ENCODE measurements at places on chromosomes 2 and 18.

- no peak for DNase-seq
These were observed 93.5 kb upstream of the MGAT4A start for GRCh38 chr2:98824256-98825019.

- no peak for DNase-seq
These were observed 687 bp downstream of the CTDP1 start for GRCh38 chr18:79680100-79680879.

DNA sequence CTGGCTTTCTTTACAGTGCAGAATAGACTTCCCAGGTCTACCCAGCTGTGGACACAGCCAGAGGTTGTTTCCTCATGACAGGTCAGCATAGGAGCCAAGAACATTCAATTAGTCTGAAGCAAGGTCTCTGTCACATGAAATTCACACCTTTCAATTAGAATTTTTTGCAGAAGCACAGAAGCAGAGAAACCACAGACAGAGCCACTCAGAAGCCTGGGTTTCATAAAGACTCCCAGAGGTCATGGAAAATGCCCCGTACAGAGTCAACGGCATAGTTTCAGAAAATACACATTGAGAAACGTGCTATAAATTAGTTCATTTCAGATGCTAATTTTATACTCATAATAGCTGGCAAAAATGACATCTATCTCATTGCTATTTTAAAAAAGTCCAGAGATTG lies 87.0 kb upstream of the TMEM200C start:
- no peak for DNase-seq

GRCh38 chr2:156317631-156318030 lies 14.9 kb downstream of the NR4A2 start:
- no peak for DNase-seq

DNA sequence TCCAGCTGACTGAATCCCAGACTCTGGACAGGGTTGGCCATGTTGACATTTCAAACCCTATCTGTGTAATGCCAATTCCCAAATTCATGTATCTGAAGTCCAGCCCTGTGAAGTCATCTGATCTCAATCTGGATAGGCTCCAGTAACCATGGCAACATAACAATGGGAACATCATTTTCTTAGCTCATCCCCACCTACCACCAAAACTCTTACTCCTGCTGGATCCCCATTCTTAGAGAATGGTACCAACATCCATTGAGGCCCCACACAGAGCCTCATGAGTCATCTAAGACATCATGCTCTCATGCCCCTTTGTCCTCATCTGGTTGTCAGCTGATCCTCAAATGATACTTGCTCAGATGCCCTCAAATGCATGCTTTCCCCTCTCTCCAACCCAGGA lies 58.9 kb upstream of the TEX51 start:
- no peak for DNase-seq
